ENCODE measurements at places on chromosomes 11 and 22.
A peak's percentile ranks its signal among the peaks of the same experiment; 100 is the strongest.

DNA sequence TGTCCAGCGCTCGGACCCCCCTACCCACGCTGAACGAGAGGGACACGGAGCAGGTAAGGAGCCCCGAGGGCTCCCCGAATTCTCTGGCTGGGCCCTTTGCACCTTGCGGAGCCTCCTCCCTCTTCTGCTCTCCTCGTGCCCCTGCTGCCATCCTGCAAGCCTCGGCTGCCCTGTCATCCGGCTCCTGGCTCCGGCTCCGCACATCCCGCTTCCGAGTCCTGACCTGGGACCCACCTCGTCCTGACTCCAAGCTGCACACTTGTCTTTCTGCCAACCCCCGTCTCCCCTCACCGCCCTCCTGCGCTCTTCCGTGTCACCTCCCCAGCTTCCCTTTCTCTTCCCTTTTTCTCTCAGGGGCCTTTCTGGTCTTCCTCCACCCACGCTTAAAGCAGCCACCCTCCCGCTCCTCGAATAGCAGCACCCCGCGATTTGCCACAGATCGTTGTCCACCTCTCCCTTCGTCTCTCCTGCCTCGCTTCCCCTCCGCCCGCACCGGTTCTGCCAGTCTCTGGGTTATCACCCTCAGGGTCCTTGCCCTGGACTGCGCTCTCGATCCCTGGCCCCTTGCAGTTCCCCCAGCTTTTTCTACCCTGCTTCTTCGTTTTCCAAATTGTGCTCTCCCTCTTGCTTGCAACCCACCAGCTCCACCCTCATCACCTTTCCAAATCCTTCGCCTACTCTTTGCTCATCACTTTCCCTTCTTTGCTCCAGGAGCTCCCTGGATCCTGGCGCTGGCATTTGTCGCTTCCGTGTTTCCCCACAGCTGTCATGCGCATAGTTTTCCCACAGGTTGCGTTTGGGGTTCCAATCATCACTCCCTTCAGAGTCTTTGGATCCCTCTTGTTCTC, 822 bp downstream of the MARK2 start:
- DNase-seq: no peak

DNA sequence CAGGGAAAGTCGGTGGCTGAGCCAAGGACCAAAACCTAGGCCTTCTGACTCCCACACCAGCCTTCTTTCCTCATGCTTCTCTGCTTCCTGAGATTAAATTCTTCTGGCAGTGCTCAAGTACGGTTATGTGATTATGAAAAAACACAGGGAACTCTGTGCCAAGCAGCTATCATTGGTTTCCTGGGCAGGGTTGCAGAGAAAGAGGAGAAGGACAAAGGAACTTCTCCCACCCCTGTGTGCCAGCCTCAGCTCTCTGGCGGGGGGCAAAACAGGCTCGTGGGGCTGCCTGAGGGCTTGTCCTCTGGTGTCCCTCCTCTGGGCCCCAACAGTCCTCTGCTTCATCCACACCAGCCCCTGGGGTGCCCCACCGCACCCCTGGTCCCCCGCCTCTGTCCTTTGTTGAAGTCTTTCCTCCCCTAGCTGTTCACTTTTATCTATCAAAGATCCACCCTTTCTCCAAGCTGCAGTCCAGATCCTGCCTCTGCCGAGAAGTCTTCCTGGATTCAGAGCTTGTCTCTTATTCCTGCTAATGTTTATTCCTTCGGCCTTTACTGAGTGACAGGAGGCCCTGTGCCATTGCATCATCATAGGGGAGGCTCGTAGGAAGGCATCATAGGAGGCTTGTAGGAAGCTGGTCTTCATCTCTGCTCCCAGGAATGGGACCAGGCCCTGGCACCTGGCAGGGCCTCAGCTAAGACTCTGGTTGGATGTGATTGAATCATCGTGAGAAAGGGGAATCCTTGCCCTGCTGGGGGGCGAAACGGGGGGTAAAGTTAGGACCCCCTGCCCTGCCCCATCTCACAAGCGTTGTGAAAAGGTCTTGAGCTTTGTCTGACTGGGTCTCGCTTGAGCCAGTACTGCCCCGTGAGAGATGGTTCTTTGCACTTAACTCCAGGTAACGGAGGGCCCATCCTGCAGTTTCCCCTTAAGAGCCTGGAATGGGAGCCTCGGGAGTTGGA, 11.5 kb upstream of the FTH1 start:
- no peak for DNase-seq

GRCh38 chr11:44140805-44141204, 45.3 kb downstream of the EXT2 start:
- DNase-seq: no peak

DNA sequence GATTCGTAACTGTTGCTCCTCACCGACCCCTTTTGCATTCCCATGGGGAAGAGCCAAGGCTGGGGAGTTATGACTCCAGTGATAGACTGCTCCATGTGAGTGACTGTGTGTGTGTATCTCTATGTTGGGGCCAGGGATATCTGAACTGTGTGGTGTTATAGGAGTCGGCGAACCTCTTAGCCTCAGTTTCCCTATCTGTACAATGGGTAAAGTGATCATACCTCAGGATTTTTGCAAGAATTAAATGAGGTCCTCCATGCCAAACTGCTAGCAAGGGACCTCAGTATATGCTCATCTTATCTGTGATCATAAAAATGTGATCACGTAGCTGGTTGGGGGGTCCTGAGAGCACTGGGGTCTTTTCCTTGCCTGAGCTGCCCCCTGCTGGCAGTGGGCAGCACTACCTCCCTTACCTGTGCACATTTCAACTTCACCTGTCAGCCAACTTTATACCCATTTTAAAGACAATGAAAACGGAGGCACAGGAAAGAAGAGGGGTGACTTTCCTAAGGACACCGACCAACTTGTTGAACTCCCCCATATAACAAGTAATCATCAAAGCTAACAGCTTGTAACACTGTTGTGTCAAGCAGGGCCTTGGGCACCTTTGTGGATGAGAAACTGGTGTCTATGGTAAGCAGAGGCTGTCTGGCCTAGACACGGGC, 1.4 kb upstream of the DPP3 start:
- no peak for DNase-seq

GRCh38 chr22:44291265-44291664, 21.5 kb downstream of the SHISAL1 start:
- peak; percentile 23 for DNase-seq

- DNase-seq: no peak
Measured at GRCh38 chr11:67251841-67252240, 14.4 kb upstream of the GRK2 start.

- no peak for DNase-seq
Measured at GRCh38 chr22:50169774-50170341, 673 bp upstream of the PANX2 start.

GRCh38 chr11:44608991-44609782, 43.7 kb downstream of the CD82 start:
- DNase-seq: no peak

DNA sequence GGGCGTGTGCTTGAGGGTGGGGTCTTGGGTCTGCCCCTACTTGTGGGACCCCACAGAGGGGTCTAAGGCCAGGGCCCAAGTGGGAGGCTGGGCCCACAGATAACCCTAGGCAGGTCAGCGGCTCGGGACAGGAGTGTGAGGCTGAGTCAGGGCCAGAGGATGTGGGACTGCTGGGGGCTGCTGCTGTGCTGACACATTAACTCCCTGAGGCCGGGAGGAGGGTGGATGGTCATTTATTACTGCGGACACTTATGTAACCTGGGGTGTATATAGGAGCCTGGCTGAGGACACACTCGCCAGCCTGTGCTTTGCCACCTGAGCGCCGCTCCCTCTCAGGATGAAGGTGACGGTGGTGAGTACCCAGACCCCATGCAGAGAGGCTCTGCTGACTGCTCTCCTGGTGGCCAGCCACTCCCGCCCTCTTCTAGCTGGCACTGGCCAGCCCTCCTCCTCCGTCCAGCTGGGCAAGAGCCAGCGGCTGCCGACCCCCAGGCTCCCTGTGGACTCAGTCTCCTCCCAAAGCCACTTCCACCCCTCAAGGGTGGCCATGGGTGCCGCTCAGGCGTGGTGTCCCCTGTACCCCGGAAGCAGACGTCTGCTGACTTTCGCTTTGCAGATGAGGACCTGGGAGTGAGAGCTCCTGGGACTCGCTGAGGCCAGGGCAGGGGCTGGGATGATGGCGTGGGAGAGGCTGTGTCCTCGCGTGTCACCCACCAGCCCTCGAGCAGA, at the start of gene MIOX:
Gene MIOX, plus strand, starts transcription at position 299 of the 729 bp plus-strand sequence. Its CDS starts 39 bp downstream, at position 338.
- peak; percentile 37 for DNase-seq

DNA sequence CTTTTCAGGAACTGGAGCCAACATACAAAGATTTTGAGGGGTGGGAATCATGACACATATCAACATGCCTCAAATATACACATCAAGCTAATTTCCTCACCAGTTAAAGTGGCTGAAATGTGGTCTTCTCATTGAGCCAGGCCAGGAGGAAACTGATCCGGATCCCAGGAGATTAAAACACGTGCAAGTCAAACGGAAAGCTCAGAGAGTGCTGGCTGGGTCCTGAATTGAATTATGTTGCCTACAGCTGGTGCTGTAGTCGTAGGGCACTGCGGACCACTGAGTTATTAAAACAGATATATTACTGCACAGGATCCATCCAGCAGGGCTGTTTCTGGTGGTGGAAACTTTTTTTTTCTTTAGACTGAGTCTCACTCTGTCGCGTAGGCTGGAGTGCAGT, 14.1 kb upstream of the WNT7B start:
- no peak for DNase-seq

DNA sequence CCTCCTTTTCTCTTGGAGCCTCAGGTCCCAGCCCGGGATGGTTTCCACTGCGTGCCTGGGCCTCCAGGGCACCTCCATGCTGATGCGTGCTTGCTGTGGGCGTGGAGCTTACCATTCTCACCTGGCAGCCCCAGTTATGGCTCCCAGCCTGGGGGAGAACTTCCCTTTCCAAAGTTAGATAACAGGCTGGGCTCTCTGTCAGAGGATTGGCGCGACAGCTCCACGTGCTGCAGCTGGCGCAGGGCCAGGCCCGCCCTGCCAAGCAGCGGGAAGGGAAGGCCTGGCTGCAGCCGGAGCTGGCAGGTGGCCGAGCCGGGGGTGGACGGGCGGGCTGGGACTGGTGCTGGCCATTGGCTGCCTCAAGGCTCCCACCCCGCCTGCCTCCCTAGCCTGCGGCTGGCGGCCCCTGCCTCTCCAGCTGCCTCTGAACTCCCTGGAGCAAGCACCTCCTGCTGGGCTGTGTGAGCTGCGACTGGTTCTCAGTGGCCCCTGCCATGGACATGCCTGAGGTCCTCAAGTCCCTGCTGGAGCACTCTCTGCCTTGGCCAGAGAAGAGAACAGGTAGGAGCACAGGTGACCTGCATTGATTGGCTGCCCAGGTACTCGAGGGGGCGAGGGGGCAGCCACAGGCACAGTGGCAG, 14.6 kb upstream of the TEF start:
- DNase-seq: peak; percentile 74

DNA sequence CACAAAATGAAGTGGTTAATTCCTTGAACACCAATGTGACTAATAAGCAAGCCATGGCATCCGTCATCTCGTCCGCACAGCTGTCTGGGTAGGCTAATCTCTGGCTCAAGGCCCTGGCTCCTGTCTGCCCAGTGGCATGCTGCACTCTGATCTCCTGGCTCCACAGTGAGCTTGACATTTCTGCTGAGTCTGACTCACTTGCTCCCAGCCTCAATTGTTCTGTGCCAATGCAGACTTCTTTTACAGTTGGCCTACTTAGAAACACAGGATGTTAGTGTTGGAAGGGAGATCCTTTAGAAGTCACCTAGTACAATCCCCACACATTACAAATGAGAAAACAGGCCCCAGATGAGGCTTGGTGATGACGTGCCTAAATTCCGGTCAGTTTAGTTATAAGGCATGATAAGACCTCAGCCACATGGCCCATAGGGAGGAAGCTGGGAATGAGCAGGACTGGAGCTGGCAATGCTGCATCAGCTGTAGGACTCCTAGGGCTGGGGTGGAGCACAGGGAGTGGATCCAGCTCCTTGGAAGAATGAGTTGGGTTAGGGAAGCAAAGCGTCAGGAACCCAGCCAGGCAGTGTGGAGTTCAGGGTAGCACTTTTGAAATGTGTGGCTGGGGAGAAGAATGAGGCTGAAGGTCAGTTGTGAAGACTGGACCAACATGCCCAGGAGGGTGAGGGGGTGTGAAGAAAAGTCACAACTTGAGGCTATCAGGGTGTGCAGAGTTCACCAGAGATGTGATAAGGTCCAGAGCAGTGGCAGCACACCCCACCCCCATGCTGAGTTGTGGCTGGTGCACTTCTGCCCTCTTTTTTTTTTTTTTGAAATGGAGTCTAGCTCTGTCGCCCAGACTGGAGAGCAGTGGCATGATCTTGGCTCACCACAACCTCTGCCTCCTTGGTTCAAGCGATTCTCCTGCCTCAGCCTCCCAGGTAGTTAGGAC, 70.2 kb upstream of the EED start:
- DNase-seq: peak; percentile 98

- DNase-seq: no peak
Measured at GRCh38 chr22:30596199-30596598, 4.5 kb upstream of the PES1 start.

DNA sequence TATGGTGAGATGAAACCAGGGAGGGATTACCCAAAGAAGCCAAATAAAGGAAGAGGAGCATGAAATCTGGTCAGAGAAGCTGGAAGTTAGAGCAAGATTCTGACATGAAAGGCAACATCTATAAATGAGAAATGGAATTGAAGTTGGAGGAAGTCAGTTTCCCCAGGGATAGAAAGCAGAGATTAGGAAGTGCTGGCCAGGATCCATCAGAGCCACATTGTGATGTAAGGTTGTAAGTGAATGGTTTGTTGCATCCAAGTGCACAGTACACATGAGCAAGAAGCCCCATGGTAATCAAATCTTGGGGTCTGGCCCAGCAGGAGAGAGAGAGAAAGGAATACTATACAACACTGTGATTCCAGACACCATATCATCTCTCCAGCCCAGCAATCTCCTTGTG, 6.6 kb upstream of the NLRP10 start:
- DNase-seq: no peak

DNA sequence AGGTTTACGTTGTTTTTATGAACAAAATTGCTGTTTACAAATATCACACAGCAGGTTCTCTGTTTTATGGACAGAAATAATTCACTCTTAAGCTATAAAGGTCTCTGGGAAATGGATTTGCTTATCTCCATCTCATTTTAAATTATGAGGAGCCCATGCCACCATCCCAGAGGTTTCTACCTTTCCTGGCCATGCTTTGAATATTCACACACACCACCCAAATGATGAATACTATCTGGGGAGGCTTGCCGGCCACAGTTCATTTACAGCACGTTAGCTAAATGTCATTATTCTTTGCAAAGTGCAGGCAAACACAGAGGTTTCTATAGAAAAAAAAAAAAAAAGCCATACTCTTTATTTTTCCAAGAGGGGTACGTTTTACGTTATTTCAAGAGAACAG, 1446.7 kb downstream of the FAM181B start:
- no peak for DNase-seq

- no peak for DNase-seq
Measured at GRCh38 chr11:2585566-2586086, 114.2 kb downstream of the KCNQ1OT1 start.

Data from A172 (cell line).